BJ (cell line): ENCODE measurements at places on chromosomes 2 and 18.

- no peak for DNase-seq
Observed at GRCh38 chr2:177119099-177119498, 93.5 kb upstream of the HNRNPA3 start.

GRCh38 chr2:17070711-17071110, 405.1 kb upstream of the CYRIA start:
- DNase-seq = no peak

DNA sequence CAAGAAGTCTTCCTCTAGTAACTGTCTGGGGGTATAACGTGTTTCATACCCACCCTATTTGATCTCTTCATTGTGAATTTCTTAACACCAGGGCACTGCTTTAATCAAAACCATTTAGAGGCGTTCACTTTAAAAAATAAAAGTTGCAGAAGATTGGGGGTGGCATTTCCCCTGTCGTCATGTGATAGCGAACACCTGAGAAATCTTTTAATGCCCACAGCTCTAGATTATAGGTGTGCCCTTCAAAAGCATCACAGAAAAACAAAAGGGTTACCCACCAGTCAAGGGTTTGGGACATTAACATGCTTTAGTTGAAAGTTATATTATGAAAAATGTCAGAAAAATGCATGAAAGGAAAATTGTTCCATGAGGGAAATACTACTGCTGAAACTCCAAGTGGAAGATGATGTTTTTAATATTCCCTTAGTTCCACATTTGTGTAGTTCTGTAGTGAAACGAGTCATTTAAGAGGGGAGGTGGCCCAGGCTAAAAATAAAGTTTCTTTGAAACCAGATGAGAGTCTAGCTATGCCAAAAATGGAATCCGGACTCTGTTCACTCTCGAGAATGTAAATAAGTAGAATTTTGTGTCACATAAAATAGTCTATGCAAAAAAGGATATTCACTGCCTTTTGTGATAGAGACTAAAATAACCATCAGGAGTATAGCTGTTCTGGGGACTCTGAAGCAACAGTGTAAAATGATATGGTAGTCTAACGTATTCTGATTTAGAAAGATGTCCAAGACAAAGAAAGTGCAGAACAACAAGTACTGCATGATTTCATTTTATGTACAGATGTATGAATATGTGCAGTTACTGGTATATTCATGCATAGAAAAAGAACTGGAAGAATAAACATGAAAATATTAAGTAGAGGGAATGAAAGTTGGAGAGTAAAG, 95.3 kb downstream of the TMEM247 start:
- no peak for DNase-seq

DNA sequence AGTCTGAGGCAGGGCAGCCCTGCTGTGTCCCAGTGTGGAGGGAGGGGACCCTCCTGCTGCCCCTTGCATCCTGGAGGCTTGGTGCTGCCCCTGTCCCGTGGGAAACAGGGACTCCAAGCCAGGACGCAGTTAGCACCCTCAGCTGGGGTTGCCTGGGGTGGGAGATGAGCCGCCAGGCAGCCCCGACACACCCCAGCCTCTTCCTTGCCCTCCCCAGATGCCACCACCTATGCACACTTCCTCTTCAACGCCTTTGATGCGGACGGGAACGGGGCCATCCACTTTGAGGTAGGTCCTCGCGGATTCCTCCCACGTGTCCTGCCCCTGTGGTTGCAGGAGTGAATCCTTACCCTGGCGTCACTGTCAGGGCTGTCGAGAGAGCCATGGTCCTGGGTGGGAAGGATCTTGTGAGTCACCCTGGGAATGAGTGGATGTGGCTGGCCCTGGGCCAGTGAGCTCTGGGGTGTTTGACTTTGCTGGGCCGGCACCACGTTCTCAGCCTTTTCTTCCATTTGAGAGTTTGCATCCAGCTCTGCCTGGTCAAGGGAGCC, 27.5 kb upstream of the FAHD2A start:
- DNase-seq = no peak

GRCh38 chr2:36449943-36450392, 94.4 kb downstream of the CRIM1 start:
- DNase-seq = no peak
